ENCODE measurements at places on chromosomes 5 and 9. TPM values are rescaled to one million over a fixed set of nuclear protein-coding genes. Genes with fewer than 3 reads are reported as not detected.

Gene SLC25A48
- total RNA-seq: not detected

Gene SPATA31E1
- total RNA-seq: not detected

Gene ZBTB5
- total RNA-seq: 10.2 TPM

Gene RAB3C
- total RNA-seq: not detected

Gene ANKRD18A
- total RNA-seq: not detected

Gene IL9
- not detected for total RNA-seq

Gene SLC25A2
- total RNA-seq: 0.26 TPM

Gene AGXT2
- not detected for total RNA-seq

Gene CYSRT1
- total RNA-seq: 0.33 TPM

Gene CCDC180
- total RNA-seq: 0.76 TPM

Gene ENTPD8
- not detected for total RNA-seq

Gene RNF180
- total RNA-seq: 7.6 TPM

Data from smooth muscle cell of the pulmonary artery (primary cell).